Activated T-helper 1 cell treated with anti-CD3 and anti-CD28 coated beads, Interleukin-12 subunit alpha, Interleukin-12 subunit beta, Interleukin-2, Interleukin-4 antibody, amounts not matched to agents 30 ng/mL and 10 ng/mL and 1 ng/mL, durations not matched to agents 14 hours and 24 hours and 36 hours (primary cell): ENCODE measurements at places on chromosomes 4 and X. TPM values are rescaled to one million over a fixed set of nuclear protein-coding genes. Genes with fewer than 3 reads are reported as not detected.

GRCh38 chr4:148006001-148006400 is 274.1 kb downstream of the ARHGAP10 start:
- H3K27ac ChIP-seq, result no peak overlapping the region
- DNase-seq, result no peak
- H3K4me1 ChIP-seq, result peaks cover 12% of the 10 kb centered on the region
- no peak overlapping the region for H3K4me3 ChIP-seq

GRCh38 chrX:151776936-151777335 is 42.4 kb downstream of the CNGA2 start:
- no peak for DNase-seq
- no peaks in the 10 kb centered on the region for H3K4me1 ChIP-seq
- peaks cover 2% of the 10 kb centered on the region for H3K27me3 ChIP-seq
- no peaks in the 10 kb centered on the region for H3K36me3 ChIP-seq

Gene ZDHHC15
- 0.24 TPM in 1 of 2 replicates, not detected in the other for total RNA-seq

Gene TRIML2
- total RNA-seq, result not detected in 2 replicates

- no peak overlapping the region for H3K4me3 ChIP-seq
- peak overlapping the region; percentile 20 for H3K27ac ChIP-seq
- peak; percentile 16 for DNase-seq
- peaks cover 4% of the 10 kb centered on the region for H3K27me3 ChIP-seq
- peaks cover 27% of the 10 kb centered on the region for H3K4me1 ChIP-seq
These were observed 112.5 kb upstream of the ATP6AP2 start for GRCh38 chrX:40468033-40468846.

DNA sequence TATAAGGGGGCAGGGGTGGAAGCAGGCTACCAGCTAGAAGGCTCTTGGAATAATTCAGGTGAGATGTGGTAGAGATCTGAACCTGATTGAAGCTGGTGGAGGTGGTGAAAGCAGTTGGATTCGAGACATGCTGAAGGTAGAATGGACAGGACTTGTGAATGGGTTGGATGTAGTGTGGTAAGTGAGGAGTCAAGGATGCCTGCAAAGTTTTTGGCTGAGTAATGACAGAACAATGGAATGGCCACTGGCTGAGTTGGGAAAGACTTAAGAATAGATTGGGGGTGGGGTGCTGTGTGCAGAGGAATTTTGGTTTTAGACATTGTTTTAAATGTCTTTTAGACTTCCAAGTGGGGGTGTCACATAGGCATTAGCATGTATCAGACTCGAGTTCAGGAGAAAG is 33.5 kb downstream of the HPF1 start:
- no peak for DNase-seq
- H3K36me3 ChIP-seq, result peaks cover 19% of the 10 kb centered on the region
- H3K27me3 ChIP-seq, result no peaks in the 10 kb centered on the region
- peaks cover 12% of the 10 kb centered on the region for H3K4me1 ChIP-seq
- no peak overlapping the region for H3K4me3 ChIP-seq

DNA sequence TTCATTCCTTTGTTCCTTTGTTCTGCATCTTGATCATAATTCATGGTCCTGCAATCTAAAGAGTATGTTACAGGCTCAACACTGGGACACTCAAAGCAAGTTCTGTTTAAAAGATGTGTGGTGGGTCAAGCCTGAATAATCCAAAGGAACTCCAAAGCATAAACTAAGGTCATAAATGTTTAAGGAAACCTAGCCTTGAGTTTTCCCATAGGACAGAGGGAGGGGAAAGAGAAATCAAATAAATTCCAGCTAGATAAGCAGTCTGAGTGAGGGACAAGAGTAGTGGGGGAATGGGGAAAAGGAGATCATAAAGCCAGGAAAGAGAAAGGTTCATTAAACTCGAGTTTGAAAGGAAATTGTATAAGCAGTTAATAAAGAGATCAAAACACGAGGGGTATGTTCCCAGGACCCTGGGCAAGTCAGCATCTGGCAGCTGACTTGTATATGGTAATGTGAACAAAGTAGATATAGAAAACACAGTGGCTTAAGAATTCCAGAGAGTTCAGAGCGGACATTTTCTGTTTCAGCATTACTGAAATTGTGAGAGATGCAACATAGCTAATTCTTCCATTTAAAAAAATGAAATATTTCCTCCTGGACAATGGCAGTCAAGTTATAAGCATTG is 125.8 kb upstream of the EDNRA start:
- H3K4me1 ChIP-seq, result no peaks in the 10 kb centered on the region
- no peaks in the 10 kb centered on the region for H3K36me3 ChIP-seq
- H3K4me3 ChIP-seq, result no peak overlapping the region
- no peaks in the 10 kb centered on the region for H3K27me3 ChIP-seq
- H3K27ac ChIP-seq, result no peak overlapping the region
- DNase-seq, result no peak

Gene HGFAC
- not detected in 2 replicates for total RNA-seq

Gene CENPU
- 78.3 and 80.3 TPM in 2 replicates for total RNA-seq

Gene PABPC1L2A
- not detected in 2 replicates for total RNA-seq

Gene ARHGEF38
- not detected in 2 replicates for total RNA-seq

GRCh38 chrX:22577181-22577580 is 304.5 kb downstream of the CBLL2 start:
- H3K27me3 ChIP-seq, result no peaks in the 10 kb centered on the region
- H3K4me1 ChIP-seq, result no peaks in the 10 kb centered on the region
- no peak for DNase-seq
- no peaks in the 10 kb centered on the region for H3K36me3 ChIP-seq
- no peak overlapping the region for H3K27ac ChIP-seq

DNA sequence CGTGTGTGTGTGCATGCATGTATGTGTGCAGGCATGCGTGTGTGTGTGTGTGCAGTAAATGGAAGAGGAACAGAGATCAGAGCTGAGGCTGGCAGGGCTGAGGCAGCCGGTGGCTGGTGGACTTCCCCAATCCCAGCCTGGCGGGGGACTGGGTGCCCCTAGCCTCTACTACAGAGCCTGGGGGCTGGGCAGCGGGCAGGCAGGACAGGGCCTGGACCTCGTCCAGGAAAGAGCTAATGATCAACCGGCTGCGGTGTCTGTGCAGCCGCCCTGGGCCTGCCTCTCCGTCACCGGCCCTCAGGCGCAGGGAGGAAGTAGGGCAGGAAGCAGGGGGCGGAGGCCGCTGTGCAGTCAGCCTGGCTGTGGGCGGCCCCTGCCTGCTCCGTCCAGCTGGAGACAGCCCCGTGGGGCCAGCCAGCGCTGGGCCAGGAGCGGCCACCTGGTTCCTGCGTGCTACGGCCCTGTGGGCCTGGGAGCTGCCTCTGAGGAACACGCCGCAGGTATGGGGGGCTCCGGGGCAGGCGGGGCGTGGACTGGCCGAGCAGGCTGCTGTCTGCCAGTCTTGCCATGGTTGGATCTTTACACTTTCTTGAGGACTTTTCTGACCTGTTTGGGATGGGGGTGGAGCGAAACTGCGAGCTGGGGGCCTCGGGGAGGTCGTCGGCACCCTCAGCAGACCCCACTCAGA is at the start of gene SH3TC1:
TSS of gene SH3TC1 (plus strand) at position 385 of the 688 bp plus-strand sequence. CDS start 5,905 bp downstream, outside the sequence.
- peaks cover 4% of the 10 kb centered on the region for H3K36me3 ChIP-seq
- peak within 1 kb of the TSS; percentile 89 for H3K4me3 ChIP-seq
- peaks cover 1% of the 10 kb centered on the region for H3K27me3 ChIP-seq
- H3K27ac ChIP-seq, result peak within 1 kb of the TSS; percentile 95

DNA sequence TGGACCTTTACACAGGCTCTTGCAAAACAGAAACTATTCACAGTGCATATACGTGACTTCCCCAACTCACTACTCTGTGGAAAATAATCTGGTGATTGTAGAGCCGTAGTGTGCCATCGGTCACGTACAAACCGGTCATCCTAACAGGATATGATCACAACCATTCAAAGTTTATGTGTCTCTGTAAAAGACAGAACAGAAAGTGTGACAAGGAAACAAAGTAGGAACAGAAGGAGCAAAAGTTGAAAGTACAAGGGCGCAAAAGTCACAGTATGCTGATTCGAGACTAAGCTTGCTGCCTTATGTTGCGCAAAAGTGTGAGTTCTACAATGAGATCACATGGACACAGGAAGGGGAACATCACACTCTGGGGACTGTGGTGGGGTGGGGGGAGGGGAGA is 18.6 kb downstream of the MEPE start:
- H3K36me3 ChIP-seq, result no peaks in the 10 kb centered on the region
- H3K4me3 ChIP-seq, result no peak overlapping the region
- H3K4me1 ChIP-seq, result peaks cover 13% of the 10 kb centered on the region
- no peak for DNase-seq

- H3K27ac ChIP-seq, result no peak overlapping the region
- no peak overlapping the region for H3K4me3 ChIP-seq
These were observed 19.1 kb downstream of the HS3ST1 start for GRCh38 chr4:11409632-11410031.

DNA sequence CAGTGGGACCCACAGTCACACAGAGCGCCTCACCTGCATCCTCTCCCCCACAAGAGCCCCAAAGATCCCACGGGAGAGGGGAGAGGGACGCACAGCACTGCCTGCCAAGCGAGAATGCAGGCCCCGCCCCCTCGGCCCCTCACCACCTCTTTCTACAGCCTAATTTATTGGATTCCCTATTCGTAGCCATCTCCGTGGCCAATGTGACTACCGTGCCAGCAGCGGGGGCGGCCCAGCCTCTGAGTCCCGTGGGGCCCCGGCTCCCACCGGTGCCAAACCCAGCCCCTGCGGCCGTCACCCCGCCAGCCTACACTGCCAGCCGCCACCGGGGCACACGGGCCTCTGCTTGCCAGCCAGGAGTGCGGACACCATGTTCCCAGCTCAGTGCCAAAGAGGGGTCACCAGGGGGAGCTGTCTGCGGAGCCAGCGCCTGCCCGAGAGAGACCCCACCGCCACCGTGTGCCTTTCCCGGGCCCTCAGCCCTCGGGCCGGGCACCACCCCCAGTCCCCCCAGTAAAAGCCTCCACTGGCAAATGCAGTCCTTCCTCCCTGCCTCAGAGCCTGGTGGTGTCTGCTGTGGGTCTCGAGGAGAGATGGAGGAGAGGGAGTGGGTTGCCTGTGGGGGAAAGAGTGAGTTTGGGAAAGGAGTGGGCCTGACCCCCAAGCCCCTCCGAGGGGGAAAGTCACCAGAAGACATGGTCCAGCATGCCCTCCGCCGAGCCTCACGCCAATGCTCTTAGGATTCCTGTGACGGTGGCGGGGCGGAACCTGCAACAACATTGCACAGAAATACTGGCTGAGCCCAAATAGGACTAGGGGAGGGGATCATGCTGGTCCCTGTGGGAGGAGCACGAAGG is 19.6 kb upstream of the PLXNB3 start:
- DNase-seq, result no peak
- peaks cover 11% of the 10 kb centered on the region for H3K4me1 ChIP-seq
- H3K27ac ChIP-seq, result no peak overlapping the region
- H3K4me3 ChIP-seq, result no peak overlapping the region
- H3K27me3 ChIP-seq, result peaks cover 7% of the 10 kb centered on the region

DNA sequence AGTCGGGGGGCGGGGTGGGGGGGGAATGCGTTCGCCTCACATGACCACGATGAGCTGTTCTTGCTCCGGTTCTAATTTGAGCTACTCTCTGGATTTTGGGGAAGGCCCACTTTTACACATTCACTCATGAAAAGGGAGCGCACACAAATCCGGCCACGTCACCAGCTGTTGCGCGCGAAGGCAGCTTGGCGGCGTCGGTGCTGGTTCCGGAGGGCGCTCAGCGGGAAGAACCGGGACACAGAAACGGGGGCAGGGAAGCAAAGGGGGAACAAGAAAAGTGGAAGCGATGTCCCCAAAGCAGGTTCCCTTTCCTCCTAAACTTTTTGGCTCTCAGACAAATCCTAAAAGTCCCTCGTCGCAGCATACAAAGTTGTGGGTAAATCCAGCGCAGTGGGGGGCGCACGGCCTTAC is 605 bp downstream of the ANXA5 start:
- H3K27ac ChIP-seq, result peak overlapping the region; percentile 100
- peak; percentile 63 for DNase-seq
- peaks cover 65% of the 10 kb centered on the region for H3K4me1 ChIP-seq
- H3K27me3 ChIP-seq, result peaks cover 36% of the 10 kb centered on the region

DNA sequence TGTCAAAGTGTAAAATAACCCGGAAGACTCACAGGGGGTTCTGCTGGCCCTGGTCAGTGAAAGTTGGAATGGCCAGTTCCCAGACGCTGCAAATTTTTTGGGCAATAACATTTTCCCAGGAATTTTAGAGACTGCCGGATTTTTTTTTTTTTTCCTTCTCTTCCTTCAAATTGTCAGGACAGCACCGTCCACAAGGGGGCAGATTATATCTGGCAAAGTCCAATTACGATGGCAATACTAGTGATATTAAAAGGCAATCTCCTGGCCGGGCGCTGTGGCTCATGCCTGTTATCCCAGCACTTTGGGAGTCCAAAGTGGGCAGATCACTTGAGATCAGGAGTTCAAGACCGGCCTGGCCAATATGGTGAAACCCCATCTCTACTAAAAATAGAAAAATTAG is 20.5 kb downstream of the SLC25A5 start:
- no peak overlapping the region for H3K27ac ChIP-seq
- H3K36me3 ChIP-seq, result no peaks in the 10 kb centered on the region
- H3K27me3 ChIP-seq, result no peaks in the 10 kb centered on the region
- DNase-seq, result peak; percentile 6

Gene TENM3
- total RNA-seq, result not detected in 2 replicates

DNA sequence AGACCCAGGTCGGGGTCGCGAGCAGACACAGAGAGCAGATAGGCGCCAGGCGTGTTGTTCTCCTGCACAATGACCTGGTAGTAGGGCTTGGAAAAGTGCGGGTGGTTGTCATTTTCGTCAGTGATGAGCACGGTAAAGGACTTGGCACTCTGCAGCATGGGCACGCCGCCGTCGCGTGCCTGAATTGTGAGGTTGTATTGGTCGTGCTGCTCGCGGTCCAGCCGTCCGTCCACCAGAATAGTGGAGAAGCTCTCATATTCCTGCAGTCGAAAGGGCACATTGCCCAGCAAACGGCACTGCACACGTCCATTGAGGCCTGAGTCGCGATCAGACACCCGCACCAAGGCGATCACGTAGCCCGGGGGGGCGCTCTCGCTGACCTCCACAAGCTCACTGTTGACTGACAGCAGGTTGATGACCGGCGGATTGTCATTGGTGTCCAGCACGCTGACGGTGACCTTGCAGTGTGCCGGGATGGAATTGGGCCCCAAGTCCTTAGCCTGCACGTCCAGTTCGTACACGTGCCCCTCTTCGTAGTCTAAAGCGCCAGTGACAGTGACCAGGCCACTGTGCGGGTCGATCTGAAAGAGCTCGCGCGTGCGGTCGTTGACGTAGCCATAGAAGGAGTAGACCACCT is 2.8 kb downstream of the PCDH19 start:
- H3K36me3 ChIP-seq, result no peaks in the 10 kb centered on the region
- H3K4me1 ChIP-seq, result no peaks in the 10 kb centered on the region
- no peak overlapping the region for H3K4me3 ChIP-seq
- no peak for DNase-seq
- H3K27ac ChIP-seq, result no peak overlapping the region

DNA sequence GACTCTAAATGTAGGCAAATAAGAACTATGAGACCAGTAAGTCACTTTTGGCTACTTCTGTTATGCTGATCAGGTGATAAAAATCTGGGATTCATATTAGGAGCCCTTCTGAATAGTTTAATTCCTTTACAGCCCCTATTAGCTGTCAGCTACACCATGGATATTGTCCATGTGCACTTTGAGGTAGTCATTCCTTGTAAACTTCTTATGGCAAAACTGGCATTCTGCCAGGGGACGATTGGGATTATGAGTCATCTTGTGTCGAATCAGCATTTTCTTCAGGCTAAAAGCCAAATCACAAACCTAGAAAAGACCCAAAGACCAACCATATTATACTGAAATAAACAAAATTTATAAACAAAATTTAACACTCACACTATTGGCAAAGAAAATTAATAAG is 227.6 kb downstream of the PRDM5 start:
- DNase-seq, result no peak
- H3K27ac ChIP-seq, result no peak overlapping the region
- peaks cover 7% of the 10 kb centered on the region for H3K27me3 ChIP-seq
- H3K4me1 ChIP-seq, result no peaks in the 10 kb centered on the region
- no peak overlapping the region for H3K4me3 ChIP-seq
- H3K36me3 ChIP-seq, result no peaks in the 10 kb centered on the region

Gene ETDA
- not detected in 2 replicates for total RNA-seq
